Stomach (tissue), 19 donors: ENCODE measurements at places on chromosomes 4 and X. TPM values are rescaled to one million over a fixed set of nuclear protein-coding genes. Genes with fewer than 3 reads are reported as not detected.

UGT2B17 gene
- total RNA-seq, result not detected

ENPP6 gene
- not detected for total RNA-seq

- no peak for DNase-seq
Measured at GRCh38 chr4:81468678-81469077, 3.0 kb downstream of the RASGEF1B start.

DNA sequence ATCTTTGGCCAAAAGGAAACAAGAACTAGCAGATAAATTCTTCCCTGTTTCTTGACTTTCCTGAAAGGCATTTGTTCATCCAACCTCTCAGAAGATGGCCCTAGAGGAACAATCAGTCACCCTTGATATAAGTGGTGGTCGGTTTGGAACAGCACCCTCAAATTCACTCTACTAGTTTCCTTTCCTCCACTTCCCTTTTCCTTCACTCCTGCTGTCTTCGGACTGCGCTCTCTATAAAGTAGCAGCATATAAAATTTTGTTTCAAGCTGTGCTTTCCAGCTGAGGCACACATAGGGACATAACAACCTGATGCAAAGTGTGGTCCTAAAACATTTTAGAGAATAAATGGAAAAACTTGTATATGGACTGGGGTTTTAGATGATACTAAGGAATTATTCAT, 29.0 kb upstream of the MOB1B start:
- no peak for DNase-seq

GRCh38 chrX:68488657-68489056, 10.2 kb upstream of the YIPF6 start:
- DNase-seq, result peak; percentile 72

MMRN1 gene
- total RNA-seq, result 73.8 TPM

- DNase-seq, result no peak
Measured at GRCh38 chrX:63426519-63426918, 75.4 kb upstream of the SPIN4 start.

- no peak for DNase-seq
Measured at GRCh38 chr4:183806341-183806740, 98.8 kb upstream of the STOX2 start.

SLC10A7 gene
- 22.0 TPM for total RNA-seq

DNA sequence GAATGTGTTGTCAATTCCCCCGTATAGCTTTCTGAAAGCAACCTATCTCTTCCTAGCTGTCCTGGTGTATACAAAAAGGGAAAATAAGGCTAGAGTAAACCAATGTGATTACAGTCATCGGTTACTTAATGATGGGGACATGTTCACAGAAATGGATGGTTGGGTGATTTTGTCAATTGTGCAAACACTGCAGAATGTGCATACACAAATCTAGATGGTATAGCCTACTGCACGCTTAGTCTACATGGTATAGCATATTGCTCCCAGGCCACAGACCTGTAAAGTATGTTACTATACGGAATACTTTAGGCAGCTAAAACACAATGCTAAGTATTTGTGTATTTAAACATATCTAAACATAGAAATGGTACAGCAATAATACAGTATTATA, 5.1 kb downstream of the DTHD1 start:
- DNase-seq, result no peak

- no peak for DNase-seq
Measured at GRCh38 chr4:26789208-26789607, 71.4 kb upstream of the STIM2 start.

GSX2 gene
- total RNA-seq, result not detected

GAGE12E gene
- not detected for total RNA-seq

GRCh38 chr4:181796502-181796901, 446.7 kb upstream of the TENM3 start:
- DNase-seq, result no peak

GRCh38 chr4:47784222-47784621, 53.6 kb downstream of the CORIN start:
- DNase-seq, result no peak

GRCh38 chr4:181168011-181168805, 1075.0 kb upstream of the TENM3 start:
- DNase-seq, result no peak

CENPI gene
- total RNA-seq, result not detected

DNA sequence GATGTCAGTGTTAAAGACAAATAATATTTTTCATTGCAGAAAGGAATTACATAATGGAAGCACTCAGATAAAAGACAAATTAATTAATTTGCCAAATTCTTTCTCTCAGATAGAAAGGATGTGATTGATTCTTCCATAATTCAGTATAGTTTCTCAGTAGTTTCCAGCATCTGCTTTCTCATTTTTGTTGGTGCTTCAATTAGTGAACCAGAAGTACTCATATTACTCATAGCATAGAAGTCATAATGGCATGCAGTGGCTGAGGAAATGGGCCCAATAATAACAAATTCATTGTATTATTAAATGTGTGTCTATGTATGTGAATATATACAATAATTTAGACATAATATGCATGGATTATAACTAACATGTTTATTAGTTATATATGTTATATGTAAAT, 393.3 kb upstream of the TRAM1L1 start:
- no peak for DNase-seq

DOK7 gene
- 8.0 TPM for total RNA-seq

ZNF41 gene
- 13.4 TPM for total RNA-seq

- peak; percentile 37 for DNase-seq
Measured at GRCh38 chrX:133923113-133923512, 62.3 kb downstream of the GPC3 start.

DNA sequence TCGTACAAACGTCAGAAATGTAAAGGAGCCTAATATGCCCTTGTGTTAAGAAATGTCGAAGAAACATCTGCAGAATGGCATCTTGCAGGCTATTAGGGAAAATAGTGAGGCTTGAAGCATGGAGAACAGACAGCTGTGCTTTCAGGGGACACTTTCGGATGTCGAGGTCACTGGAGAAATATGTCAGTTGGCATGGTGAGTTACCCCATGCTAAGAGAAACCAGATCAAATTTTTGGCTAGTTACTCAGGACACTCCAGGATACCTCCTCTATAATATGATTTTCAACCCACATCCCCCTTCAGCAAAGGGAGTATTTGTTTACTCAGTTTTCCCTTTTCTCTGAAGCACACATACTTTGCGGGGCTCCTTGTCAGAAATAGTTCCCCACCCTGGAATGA, 171.4 kb downstream of the GPC3 start:
- no peak for DNase-seq

GRCh38 chr4:174213731-174214100, 69.8 kb downstream of the FBXO8 start:
- no peak for DNase-seq

GLOD5 gene
- total RNA-seq, result not detected

- DNase-seq, result no peak
Measured at GRCh38 chrX:118468122-118468521, 27.5 kb upstream of the DOCK11 start.

DNA sequence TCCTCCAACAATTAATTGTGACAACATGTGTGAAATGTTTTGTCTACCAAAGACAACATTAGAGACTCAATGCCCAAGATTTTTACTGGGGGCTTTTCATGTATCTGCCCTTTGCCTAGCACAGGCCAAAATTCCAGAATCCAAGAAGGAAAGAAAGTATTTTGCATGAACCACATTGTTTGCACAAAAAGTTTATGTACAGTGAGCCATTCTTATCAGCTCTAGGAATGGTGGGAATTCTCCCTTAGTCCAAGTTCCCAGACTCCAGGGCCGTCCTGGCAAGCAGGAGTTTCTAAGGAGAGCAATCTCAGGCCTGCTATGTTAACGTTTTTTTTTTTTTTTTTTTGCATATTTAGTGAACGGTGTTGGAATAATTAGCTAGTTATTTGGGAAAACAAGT, 21.6 kb downstream of the GPRASP1 start:
- peak; percentile 15 for DNase-seq

CPE gene
- 44.5 TPM for total RNA-seq

DNA sequence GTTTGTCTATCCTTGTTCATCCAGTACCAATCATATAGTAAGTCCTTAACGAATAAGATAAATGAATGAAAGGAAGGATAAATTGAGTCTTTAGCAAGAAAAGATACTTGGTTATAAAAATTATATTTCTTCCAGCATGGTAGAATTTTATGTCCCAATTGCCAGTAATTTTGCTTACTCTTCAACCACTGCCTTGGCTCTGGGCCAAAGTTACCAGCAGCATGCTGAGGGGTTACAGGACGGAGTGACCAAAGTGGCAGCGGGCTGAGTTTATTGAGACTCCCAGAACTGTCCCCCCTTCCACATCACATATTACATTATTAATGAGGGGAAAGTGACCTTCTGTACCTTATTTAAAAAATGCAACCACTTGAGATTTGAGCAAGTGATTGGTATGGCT, 121.7 kb downstream of the RASGEF1B start:
- DNase-seq, result no peak

- DNase-seq, result no peak
Measured at GRCh38 chr4:153763404-153763803, 3.6 kb upstream of the RNF175 start.

GRCh38 chr4:38320343-38320695, 343.7 kb upstream of the KLF3 start:
- DNase-seq, result no peak

SAGE1 gene
- not detected for total RNA-seq

DNA sequence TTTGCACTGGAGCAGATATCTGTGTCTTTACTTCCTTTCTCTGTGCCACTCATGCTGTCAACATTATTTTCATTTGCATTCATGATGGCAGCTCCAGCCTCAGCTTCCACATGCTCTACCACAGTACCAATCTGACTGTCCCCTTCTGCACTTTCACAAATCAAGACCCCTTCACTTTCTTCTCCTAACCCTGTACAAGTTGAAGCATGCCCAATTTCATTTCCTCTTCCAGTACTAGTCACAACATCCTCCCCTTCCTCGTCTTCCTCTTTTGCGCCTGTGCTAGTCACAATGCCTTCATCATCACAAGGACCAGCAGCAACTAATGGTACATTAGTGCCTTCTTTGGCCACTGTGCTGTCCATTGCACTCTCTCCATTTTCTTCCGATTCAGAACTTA, 26.5 kb downstream of the BOD1L1 start:
- peak; percentile 20 for DNase-seq

- no peak for DNase-seq
Measured at GRCh38 chr4:148770848-148771247, 328.6 kb upstream of the NR3C2 start.

GRCh38 chr4:30068234-30068633, 651.9 kb upstream of the PCDH7 start:
- peak; percentile 2 for DNase-seq

SH3TC1 gene
- total RNA-seq, result 52.5 TPM

DNA sequence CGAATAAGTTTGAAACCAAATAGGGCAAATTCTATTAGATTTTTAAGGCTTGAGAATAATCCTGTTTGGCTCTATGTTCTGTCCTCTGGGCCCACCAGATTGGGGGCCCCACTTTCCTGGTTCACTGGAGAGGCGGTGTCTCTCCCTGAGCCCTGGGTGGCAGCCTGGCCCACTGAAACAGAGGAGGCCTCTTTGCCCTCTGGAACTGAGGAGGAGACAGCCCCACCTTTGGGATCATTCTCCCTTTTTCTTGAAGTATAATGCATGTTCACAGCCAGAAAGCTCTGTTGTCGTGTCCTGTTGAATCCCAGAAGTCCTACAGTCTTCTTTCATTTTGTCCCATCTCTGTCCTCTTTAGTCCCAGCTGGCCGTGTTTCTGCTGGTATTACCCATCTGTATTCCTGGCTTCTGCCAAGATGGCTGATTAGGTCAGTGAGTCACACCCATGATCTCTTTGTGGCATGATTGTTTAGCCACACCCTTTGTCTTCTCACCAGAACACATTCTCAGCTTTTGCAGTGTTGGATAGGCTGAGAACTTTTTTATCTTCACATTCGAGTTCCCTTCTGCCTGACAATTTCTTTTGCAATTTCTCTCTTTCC, 8.1 kb upstream of the TBC1D25 start:
- peak; percentile 40 for DNase-seq
